DMS53 (cell line): ENCODE measurements at places on chromosomes 2 and 18.

GRCh38 chr18:54948350-54948837 lies 10.9 kb downstream of the CCDC68 start:
- DNase-seq, result peak; percentile 98

GRCh38 chr2:134271758-134272157 lies 17.9 kb downstream of the MGAT5 start:
- DNase-seq, result no peak

DNA sequence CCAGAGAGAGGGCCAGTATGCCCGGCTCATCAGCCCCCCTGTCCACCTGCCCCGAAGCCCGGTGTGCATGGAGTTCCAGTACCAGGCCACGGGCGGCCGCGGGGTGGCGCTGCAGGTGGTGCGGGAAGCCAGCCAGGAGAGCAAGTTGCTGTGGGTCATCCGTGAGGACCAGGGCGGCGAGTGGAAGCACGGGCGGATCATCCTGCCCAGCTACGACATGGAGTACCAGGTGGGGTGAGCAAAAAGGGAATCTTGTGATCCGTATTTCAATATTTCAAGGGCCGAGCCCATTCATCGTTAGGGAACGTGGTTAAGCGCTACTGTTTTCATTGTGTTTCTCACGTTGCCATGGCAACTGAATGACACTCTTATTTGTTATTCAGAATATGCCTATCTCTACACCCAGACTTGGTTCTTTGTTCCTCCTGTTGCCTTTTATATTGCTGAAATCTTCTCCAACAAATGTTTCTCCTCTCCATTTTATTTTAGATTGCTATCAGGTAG lies 81.5 kb downstream of the NRP2 start:
- DNase-seq, result peak; percentile 94

GRCh38 chr18:63421514-63421913 lies 762 bp downstream of the VPS4B start:
- DNase-seq, result peak; percentile 53

GRCh38 chr2:164651361-164651760 lies 30.1 kb upstream of the GRB14 start:
- DNase-seq, result no peak

DNA sequence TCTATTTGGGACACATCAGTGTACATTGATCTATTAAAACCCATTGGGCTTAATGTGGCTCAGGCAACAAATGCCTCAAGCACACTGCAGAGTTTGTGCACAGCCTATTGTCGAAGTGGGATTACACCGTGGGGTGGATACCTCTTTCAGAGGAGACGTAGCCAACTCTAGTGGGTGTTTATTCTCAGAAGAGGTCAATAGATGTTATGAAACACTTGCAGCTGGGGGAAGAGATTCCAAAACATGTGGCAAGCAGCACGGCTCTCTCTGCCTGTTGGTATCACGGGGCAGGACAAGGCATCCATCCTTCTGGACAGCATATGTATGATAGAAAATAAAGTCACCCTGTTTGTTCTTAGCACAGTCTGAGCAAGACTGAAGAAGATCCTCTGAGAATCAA lies 121.4 kb upstream of the COPS8 start:
- no peak for DNase-seq

DNA sequence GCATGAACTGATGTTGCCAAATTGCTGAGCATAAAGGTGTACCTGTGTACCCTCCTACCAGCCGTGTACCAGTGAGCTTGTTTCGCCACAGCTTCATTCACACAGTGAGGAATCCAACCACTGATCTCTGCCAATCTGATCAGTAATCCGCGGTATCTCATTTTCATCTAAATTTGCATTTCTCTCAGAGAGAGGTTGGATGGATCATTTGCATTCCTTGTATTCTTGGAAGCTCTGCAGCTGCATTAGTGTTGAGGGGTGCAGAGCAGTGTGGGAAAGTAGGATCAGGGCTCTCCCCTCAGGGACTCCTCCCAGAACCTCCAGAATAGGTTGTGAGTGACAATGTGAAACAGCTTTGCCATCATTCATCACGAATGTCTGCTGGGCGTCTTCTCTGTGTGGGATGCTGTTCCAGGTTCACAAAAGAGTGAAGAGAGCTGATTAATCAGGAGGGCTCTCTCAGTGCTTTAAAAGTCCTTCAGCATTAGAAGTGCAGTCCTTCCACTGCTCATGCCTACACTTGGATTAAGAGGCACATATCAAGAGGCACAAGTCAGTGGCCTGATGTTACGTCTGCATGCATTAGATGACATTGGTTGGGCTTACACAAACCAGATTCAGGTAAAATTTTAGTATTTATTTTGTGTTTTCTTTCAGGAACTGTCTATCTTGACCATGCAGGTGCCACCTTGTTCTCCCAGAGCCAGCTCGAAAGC lies 7.5 kb downstream of the MOCOS start:
- DNase-seq, result no peak

DNA sequence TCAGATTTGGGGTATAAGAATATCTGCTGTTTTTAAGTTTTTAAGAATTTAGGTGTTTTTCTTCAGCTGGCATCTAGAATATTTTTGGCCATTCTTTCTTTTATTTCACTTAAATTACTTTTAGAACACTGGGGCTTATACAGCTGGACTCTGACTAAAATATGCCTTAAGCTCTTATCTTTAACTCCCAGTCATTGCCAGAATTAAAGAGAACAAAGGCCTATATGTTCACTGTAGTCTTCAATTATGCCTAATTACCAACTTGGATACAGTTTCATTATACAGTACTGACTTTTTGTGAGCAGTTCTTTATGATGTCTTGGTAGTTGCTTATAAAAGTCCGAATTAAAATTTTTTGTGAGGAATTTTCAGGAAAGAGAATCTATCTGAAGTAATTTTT lies 192.8 kb downstream of the ZNF407 start:
- no peak for DNase-seq

- no peak for DNase-seq
Measured at GRCh38 chr2:152166633-152167032, 8.9 kb downstream of the STAM2 start.

DNA sequence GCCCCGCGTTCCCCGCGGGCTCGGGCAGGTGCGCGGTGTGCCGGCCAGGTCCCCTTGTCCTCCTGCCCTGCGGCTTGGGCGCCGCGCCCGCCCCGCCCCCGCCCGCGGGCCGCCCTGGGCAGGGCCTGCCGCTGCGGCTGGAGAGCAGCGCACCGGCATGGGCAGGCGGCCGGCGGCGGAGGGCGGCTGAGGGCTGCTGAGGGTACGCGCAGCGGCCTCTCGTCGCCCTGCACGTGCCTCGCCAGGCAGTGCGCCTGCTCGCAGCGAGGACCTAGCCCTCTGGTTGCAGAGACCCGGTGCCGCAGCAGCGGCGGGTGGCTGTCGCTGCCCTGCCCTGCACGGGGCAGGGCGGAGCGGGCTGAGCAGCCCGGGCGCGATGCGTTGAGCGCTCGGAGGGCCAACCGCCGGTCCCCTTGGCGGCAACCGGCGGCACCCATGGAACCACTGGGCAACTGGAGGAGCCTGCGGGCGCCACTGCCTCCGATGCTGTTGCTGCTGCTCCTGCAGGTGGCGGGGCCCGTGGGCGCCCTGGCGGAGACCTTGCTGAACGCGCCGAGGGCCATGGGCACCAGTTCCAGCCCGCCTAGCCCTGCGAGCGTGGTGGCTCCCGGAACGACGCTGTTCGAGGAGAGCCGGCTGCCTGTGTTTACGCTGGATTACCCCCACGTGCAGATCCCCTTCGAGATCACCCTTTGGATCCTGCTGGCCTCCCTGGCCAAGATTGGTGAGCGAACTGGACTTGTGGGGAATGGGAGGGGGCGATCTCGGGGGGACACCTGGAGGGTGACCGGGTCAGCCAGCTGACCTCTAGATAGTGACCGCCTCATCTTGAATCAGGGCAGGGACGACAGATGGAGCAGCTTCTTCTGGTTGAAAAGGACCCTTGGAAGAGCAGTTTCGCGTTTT lies at the start of gene SLC9A2:
Gene SLC9A2 (plus strand): TSS at position 140 of the 906 bp plus-strand sequence. CDS start 296 bp downstream, at position 436.
- DNase-seq, result peak; percentile 89
